ENCODE measurements at places on chromosomes 7 and 10.

DNA sequence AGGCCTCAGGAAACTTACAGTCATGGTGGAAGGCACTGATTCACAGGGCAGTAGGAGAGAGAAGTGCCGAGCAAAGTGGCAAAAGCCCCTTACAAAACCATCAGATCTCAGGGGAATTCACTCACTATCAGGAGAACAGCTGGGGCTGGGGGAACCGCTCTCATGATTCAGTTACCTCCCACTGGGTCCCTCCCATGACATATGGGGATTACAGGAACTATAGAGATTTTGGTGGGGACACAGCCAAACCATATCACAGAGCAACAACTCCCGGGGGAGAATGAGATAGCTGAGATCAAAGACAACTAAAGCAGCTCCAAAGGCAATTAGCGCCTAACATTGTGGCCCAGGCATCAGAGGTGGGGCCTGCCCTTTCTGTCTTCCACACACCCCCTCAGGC is 85.4 kb upstream of the VOPP1 start:
- DNase-seq = no peak

- no peak for DNase-seq
Observed at GRCh38 chr10:104077663-104078151, 8.0 kb downstream of the COL17A1 start.

DNA sequence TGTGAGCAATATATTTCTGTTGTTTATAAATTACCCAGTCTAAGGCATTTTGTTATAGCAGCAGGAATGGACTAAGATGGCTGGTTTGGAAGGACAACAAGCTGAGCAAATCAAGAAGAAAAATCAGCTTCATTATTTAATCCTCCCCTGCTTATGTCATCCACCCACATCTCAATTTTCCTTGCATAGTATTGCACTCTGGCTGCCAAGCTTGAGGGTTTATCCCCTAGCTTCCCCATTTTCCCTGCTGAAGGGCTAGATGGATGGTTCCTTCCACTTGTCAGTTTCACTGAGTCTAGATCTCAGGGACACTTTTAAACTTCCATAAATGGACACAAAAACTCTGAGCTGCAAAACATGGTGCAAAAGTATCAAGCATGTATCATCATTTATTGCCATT is 75.2 kb upstream of the LAMB4 start:
- DNase-seq = no peak

- DNase-seq = no peak
Observed at GRCh38 chr7:94642838-94643653, 12.9 kb downstream of the SGCE start.

DNA sequence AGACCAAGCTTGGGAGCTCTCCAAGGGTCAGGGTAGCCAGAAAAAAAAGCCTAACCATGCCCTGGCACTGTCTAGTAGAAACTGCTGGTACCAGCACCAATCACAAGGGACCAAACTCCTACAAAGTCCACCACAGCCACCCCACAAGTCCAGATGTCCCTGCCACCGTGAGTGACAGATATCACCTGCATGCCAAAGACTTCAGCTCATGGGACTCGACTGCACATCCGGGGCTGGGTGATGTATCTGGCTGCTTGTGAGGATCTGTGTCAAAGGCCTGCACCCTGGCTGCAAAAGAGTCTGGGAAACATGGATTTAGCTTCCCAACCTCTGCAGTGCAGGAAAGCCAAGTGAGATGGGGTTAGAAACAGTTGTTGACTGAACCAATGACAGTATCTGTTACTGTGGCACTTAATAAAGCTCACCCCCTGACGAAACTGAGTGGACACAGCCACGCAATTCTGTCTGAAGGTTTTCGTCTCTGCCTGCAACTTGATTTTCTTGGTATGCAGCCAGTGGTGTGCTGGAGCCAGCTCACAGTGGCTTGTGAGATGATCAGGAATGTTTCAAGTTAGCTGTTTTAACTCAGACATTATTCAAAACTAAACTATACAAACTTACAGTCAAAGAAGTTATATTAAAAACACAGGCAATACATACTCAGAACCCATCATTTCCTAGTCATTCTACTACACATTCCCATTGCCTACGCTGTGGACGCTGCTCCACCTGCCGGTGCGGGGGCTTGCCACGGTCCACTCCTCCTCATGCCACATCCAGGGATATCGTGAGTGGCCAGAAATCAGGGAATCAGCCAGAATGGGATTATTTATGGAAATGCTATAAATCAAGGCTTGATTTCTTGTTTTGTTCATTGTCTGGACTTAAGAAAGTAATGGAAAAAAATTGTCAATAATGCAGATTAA is 9.2 kb downstream of the ZNF488 start:
- DNase-seq = no peak

- DNase-seq = no peak
Observed at GRCh38 chr10:108323274-108323798, 1158.8 kb upstream of the SORCS1 start.

DNA sequence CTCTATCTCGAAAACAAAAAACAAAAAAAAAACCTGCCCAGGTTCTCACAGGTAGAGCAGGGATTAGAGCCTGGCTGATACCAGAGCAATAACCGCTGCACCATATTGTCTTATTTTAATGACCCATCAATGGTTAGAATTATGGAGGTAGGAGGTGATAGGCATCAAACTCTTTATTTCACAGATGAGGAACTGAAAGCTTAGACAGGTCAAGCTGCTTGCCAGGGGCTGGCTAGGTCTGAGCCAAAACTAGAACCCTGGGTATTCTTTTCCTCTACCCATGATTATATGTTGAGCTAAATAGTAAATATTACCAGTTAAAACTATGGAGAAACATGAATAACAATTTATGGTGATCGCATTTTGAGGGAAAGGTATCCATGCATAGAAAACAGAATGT is 2.0 kb upstream of the PPP1R3C start:
- no peak for DNase-seq

DNA sequence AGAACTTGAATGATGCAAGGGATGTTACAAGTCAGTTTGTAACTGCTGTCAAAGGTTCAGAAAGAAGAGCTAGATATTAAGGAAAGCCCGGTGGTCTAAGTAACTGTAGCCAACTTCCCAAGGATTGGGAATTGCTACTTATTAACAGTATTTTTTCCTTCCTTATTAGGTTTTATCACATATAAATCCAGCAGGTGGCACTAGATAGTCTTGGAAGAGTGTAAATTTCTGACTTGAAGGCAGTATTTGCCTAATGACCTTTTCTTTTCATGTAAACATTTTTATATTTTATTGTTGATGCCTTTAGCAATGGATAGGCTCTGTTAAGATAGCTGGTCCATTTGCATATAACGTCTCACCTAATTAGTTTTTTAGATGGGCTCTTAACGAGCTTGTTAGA is 51.2 kb downstream of the ANLN start:
- no peak for DNase-seq

DNA sequence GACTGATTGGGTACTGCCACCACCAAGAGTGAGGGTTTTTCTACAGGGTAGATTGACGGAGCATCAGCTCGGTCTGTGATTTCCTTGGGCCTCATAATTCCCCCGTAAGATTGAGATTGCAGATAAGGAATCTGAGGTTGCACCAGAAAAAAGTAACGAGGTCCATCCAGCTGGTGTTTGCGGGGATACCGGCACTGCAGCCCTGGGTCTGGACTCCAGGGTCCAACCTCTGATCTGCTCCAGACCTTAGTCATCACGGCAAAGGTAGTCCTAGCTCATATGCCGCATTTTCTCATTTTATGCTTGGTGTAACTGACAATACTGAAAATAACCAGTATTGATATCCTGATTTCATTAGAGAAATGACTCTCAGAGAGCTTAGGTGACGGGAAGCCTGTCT is 3.9 kb downstream of the CARD11 start:
- DNase-seq = no peak

DNA sequence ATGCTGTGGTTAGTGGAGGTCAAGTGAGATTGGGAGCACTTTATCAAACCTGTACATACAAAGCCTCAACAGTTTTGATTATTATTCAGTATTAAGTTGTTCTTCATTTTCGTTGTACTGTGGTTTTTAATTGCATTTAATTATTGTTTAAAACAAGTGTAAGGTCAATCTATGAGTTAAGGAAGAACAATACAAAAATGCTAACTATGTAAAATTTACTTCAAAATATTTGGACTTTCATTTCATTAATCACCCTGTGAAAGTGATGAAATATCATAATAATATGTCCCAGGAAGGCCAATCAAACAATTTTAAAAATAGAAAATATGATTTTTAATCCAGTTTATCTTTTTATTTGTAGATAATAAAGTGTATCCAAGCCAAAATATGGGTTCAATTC is 13.6 kb upstream of the NDUFA5 start:
- no peak for DNase-seq

DNA sequence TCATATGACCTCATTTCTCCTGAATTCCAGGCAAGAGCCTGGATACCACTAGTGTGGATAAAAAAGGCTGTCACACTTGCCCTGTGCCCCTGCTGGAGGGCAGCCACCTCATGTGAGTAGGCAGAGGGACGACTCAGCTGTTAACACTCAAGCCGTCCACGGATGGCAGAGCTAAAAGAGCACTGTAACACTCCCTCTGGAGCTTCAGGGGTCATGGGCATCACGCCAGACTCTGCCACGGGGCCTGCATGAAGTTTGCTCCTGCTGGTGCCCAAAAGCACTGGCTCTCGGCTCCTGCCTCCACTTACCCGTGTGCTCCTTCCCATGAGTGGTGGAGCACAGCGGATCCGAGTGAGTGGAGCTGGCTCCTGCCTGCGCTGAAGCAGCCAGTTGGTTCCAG is 919.8 kb upstream of the C7orf33 start:
- no peak for DNase-seq

DNA sequence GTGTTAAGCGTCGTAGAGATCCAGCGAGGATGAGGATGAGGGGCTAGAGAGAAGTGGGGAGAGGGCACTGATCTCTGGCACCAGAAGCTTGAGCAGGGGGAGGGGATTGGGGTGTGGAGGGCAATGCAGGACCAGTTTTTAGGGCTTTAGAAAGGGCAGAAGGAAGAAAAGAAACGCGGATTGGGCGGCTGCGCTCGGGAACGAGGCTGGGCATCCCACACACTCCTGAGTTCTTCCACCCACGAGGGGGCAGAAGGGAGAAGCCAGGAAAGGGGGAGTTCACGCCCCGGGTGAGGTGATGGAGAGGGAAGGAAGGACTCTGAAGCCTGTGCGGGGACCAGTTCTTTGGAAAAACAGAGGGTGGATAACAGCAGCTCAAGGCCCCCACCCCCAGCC is 6.1 kb upstream of the VGF start:
- no peak for DNase-seq

DNA sequence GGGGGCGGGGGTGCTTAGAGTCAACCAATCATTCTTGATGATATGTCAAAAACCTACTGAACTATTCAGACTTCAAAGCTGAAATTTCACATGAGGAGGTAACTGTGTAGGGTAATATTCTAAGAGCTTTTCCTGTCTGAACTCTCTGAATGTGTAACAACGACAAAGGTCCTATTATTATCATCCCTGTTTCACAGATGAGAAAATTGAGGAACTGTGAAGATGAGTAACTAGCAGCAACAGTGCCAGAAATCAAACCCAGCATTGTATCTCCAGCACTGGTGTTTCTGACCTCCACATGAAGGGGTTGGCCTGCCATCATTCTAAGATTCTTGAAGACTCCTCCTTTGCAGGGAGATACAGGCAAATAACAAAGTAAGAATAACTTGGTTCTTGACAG is 294.7 kb upstream of the AOAH start:
- DNase-seq = no peak

- DNase-seq = no peak
Observed at GRCh38 chr7:47466832-47467231, 115.1 kb downstream of the TNS3 start.

GRCh38 chr7:151857412-151857811 is 19.5 kb downstream of the PRKAG2 start:
- no peak for DNase-seq

GRCh38 chr7:24378871-24379616 is 95.1 kb downstream of the NPY start:
- no peak for DNase-seq

GRCh38 chr10:57482259-57482658 is 785.4 kb downstream of the IPMK start:
- DNase-seq = no peak

DNA sequence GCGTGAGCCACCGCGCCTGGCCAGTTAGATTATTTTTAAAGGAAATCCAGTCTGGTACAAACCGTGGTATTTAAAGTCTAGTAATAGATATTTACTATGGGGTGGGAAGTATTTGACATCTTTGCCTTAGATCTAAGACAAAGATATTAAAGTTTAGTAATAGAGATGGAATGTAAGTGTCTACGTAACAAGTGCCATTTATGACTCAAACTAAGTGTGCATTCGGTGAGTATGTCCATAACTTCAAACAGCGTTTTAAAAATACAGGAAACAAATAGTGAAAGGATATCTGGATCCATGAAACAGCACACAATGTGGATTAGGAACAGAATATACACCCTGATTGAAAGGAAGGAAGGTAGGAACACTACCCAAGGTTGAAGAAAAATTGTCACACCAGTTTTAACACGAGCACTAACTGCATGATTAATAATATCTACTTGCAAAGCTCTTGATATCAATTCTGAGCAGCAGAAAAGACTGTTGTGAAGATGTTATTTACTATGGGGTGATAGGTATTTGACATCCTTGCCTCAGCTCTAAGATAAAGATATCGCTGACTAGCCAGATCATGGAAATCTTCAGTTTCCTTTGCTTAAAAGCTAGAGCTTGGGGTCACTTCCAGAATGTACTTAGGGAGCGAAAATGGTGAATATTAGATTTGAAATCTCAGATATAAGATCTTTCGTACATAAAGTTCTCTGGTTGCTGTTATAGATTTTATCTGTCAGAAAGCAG is 48.7 kb downstream of the EPC1 start:
- DNase-seq = no peak

DNA sequence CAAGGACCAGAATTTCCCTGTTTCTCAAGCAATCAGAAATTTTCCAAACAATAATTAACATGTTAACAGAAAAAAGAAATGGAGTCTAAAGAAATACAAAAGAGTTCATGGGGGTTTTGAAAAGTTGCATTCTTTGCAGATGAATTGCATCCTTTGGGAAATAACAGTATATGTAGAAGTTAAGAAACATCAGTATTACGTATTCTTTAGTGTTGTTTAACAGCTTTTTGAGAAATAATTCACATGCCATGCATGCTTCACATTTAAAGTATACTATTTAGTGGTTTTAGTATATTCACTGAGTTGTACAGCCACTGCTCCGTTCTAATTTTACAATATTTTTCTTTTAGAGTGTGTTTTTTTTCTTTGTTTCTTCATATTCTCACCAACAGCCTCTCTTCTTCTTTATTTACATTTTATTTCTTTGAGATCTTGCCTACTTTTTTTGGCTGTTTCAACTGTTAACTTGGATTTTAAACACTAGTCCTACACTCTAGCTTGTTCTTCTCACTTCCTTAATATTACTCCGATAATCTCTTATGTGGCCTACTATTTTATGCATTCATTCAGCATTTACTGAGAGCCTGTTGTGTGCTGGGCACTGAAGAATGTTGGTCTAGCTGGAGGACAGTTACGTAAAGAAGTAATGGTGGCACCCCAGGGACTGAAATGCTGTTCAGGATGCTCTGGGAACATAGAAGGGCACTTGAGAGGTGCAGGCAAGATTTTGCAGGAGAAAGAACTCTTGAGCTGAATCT is 330.1 kb downstream of the EXOC4 start:
- DNase-seq = no peak

GRCh38 chr7:139567647-139568345 is 44.3 kb downstream of the CLEC2L start:
- no peak for DNase-seq

GRCh38 chr7:40948239-40948638 is 754.7 kb downstream of the INHBA start:
- DNase-seq = no peak

Measured in activated T-cell treated with anti-CD3 and anti-CD28 coated beads for 1 hour (primary cell).